ENCODE measurements at places on chromosomes 6 and 20. TPM values are rescaled to one million over a fixed set of nuclear protein-coding genes. Genes with fewer than 3 reads are reported as not detected.

- DNase-seq: no peak
Observed at GRCh38 chr6:39249278-39249677, 20.0 kb upstream of the KCNK5 start.

DNA sequence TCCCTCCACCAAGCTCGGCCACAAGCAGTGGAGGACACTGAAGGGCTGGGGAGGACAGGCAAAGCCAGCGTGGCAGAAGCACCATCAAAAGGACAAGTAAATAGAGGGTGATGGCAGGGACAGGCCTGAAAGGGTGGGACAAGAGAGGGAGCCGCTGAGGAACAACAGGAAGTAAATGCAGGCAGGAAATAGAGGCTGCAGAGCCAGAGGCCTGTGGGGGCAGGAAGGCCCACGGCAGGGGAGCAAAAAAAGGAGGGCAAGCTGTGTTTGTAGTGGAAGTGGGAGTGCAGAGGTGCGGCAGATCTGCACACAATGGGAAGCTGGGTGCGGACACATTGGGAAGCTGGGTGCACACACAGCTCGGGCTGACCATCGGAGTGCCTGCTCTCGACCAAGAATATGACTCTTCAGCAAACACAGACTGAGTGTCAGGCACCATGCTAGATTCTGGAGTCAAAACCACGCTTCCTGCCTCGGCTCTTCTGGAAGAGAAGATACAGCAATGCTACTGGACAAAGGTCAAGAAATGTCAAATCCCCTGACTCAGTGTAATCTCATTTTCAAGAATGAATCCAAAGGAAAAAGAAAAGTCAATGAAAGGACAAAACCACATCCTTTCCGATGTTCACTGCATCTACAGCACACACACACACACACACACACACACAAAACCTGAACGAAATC lies 40.4 kb upstream of the RAB22A start:
- no peak for DNase-seq

GRCh38 chr20:38246357-38247165 lies 14.0 kb downstream of the KIAA1755 start:
- no peak for DNase-seq

GRCh38 chr6:5383856-5384255 lies 122.5 kb downstream of the FARS2 start:
- no peak for DNase-seq

DNA sequence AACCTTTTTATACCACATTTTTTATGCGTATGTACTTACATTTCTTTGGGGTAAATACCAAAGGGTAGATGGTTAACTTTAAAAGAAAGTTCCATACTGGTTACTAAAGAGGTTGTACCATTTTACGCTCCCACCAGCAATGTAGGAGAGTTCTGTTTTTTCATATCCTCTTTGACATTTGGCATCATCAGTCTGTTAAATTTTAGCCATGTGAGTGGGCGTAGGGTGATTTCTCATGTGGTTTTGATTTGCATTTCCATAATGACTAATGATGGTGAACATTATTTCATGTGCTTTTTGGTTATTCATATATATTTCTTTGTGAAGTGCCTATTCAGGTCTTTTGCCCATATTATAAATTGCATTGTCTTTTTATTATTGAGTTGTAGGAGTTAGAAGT lies 194.2 kb downstream of the PRL start:
- DNase-seq: no peak

GRCh38 chr20:58349570-58349969 lies 39.5 kb upstream of the VAPB start:
- DNase-seq: no peak

GRCh38 chr6:167956983-167957492 lies 40.4 kb upstream of the KIF25 start:
- DNase-seq: no peak

DNA sequence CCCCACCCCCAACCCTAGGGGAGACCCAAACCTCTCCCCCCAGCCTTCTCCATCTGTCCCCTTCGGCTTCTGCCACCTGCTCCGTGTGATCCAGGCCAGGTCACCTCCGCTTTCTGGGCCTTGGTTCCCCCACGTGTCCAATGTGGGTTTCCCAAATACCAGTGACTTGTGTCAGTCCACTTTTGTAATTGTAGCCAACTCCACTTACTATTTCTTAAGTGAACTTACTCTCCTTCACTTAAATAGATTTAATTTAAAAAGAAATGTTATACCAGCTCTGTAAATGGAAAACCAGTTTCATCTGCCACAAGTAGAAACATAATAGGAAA lies 10.0 kb upstream of the FAM110A start:
- no peak for DNase-seq

DNA sequence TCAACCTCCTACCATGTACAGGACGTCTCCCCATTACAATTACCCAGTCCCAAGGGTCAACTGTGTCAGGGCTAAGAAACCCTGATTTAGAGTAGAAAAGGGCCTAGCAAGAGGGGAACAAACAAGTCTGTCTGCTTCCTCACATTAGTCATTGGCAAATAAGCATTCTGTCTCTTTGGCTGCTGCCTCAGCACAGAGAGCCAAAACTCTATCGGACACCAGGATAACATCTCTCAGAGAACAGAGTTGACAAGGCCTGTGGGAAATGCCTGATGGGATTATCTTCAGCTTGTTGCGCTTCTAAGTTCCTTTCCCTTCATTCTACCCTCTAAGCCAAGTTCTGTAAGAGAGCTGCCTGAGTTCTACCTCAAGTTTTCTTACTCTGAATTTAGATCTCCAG lies 19.0 kb upstream of the VSX1 start:
- no peak for DNase-seq

GRCh38 chr6:114142258-114142657 lies 171.3 kb upstream of the HDAC2 start:
- no peak for DNase-seq

DNA sequence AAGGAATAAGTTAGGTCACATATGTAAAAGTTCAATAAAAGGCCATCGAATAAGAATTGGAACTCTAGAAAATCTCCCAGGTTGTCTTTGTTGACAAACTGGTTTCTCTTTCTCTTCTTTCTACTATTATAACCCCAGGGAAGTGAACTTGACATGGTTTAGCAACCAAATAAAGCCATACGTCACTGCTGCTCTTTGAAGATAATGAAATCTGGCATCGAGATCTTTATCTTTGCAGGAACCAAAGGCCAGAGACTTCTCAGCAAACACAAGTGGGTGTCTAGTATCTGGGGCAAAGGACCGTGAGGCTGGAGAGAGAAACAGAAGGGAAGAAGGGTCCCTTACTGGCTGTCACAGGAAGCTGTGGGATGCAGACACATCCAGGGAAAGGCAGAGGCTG lies 286.7 kb upstream of the CDYL start:
- no peak for DNase-seq

DNA sequence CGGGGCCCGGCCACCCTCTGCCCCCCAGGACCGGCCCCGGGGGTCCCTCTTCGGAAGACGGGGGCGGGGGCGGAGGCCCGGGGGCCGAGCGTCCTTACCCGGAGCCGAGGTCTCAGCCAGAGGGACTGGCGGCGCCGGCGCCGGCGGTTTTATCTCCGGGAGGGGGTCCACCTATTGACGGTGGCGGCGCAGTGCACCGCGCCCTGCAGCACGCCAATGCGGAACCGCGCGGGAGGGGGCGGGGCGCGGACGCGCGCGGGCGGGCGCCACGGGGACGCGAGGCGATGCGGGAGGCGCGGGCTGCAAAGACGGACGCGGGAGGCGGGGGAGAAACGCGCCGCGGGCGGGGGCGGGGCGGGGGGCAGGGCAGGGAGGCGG lies at the start of gene EEF1A2:
Gene EEF1A2 (minus strand): TSS at position 124 of the 378 bp plus-strand sequence. CDS start 1,320 bp downstream, outside the sequence.
- DNase-seq: no peak

DNA sequence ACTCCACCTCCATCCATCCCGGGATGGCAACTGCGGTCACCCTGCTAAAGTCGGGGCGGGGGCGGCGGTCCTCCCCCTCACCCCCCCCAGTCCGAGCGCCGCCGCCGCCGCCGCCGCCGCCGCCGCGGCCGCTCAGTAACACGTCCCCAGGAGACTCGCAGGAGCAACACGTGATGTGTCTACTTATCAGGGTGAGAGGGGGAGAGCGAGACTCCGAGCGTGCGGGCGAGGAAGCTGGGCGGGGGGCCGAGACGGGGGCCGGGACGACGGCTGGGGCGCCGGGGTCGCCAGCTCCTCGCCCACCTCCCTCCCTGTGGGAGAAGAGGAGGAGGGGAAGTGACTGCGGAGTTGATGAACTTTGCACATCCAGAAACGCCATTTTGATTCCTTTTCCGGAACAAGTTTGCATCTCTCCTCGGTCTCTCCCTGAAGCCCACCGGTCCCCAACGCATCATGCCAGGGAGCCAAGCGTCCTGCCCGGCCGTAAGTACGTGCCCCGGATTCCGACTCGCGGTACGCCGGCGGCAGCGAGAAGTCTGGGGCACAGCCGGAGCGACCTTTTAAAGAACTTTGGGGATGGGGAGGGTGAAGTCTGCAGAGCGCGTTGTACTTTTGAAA lies at the start of gene RREB1:
Gene RREB1 (plus strand): TSS at position 384 of the 618 bp plus-strand sequence. CDS start 73,951 bp downstream, outside the sequence.
- peak; percentile 78 for DNase-seq

DNA sequence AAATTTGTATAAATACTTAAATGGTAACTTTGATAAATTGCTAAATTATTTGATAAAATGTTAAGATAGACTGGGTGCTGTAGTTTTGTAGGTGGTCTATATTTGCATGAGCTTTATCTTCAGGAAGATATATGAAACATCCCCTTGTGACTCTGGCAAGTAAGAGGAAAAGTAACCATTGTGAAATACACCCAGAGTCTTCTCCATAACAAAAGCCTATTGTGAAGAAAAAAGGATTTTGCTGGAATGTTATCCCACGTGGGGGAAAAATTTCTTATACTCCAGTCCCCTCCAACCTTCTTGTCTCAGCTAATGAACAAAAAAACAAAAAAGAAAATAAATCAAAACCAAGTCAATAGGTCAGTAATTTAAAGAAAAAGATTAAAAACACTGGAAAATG lies 600.7 kb downstream of the HDGFL1 start:
- no peak for DNase-seq

GRCh38 chr20:14193885-14194284 lies 143.5 kb downstream of the FLRT3 start:
- DNase-seq: no peak

DNA sequence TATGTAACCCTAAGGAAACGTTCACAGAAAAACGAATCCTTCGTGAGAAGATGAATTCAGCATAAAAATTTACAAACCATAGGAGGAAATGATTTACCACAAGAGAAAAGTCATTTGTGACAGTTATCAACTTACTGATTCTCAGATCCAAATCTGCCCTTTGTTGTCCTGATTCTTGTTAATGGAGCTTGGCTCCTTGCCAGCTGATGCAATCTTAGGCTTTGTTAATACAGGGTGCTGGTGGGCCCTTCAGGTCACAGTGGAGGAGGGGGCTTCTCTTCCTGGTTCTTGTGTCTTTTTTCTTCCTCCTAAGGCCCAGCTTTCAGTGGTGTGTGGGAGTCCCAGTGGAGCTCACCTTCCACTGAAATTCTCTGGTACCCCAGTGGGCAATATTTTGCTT lies 108.4 kb upstream of the MAP3K7 start:
- DNase-seq: no peak

DNA sequence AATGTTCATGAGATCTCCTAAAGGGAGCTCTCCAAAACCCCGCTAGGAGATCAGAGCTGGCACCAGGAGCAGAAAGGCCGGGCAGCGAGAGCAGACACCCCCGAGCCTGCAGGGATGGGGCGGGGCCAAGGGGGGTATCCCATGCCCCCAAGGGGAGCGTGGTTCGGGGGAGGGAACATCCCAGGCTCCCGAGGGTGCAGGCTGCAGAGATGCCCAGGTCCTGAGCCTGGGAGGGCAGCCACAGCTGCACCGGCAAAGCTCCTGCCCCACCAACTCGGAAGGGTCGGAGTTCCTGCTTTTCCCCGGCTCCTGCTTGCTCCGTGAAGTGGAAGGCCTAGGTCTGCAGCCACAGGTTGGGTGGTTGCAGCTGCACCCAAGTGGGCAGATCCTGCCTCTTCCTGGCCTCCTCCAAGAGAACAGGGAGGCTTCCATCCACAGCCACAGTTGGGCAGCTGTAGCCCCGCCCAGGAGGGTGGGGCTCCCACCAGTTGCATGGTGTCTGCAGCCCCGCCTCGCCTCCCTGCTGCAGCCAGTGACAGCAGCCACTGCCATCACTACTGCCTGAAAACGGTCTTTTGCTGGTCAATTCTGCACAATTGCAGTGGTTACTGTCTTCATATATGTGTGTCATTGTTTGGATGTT lies 13.4 kb upstream of the GMNN start:
- no peak for DNase-seq

DNA sequence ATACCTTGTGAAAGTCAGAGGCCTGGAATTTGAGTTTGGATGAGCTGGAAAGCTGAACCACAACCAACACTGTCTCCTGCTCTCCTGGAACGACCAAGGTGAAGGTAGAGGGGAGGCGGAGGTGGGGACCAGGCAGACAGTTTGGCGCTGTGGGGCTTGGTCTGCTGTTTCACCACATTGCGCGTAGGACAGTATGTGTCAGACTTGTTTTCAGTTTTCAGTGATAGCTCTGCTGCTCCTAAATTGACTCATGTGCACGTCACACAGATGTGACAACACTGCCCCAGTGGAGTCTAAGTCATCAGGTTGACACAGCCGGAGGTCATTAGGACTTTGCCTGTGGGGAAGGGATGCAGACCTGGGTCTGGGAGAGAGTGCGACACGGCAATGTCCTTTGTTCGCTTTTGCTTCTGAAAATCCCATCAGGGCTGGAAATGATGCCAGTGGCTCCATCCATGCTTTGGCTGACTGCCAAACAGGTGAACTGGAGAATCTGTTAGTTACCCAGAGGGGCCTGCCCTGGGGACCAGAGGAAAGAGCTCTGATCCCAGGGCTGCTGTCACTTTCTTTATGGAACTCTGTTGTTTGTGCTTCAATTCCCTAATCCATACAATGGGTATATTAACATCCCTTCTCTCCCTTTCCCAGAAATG lies 255.5 kb downstream of the CDC5L start:
- no peak for DNase-seq

GRCh38 chr6:128554302-128554701 lies 33.9 kb upstream of the PTPRK start:
- no peak for DNase-seq

- DNase-seq: no peak
Observed at GRCh38 chr6:68738039-68738438, 103.0 kb downstream of the ADGRB3 start.

GRCh38 chr6:53974941-53975340 lies 136.3 kb upstream of the MLIP start:
- no peak for DNase-seq

GRCh38 chr6:75128878-75129570 lies 76.8 kb downstream of the COL12A1 start:
- no peak for DNase-seq

- DNase-seq: no peak
Observed at GRCh38 chr6:16494793-16495192, 256.4 kb downstream of the GMPR start.

Gene TGM3
- 0.40 TPM for polyA plus RNA-seq

Gene POPDC3
- polyA plus RNA-seq: 0.84 TPM

Gene C20orf96
- polyA plus RNA-seq: 5.8 TPM

Gene SLC22A1
- 0.53 TPM for polyA plus RNA-seq

Gene GSTA2
- polyA plus RNA-seq: 30.4 TPM

Gene KIFC1
- 0.19 TPM for polyA plus RNA-seq

Gene SIRPA
- 8.6 TPM for polyA plus RNA-seq

Gene UBD
- polyA plus RNA-seq: 4.4 TPM

Gene LY6G6D
- not detected for polyA plus RNA-seq

Gene ESR1
- polyA plus RNA-seq: 0.77 TPM

Gene ZKSCAN8
- polyA plus RNA-seq: 6.0 TPM

Gene NKAPL
- polyA plus RNA-seq: 0.80 TPM

Gene SAPCD1
- 4.8 TPM for polyA plus RNA-seq
